ENCODE measurements at places on chromosomes 1 and 21.

DNA sequence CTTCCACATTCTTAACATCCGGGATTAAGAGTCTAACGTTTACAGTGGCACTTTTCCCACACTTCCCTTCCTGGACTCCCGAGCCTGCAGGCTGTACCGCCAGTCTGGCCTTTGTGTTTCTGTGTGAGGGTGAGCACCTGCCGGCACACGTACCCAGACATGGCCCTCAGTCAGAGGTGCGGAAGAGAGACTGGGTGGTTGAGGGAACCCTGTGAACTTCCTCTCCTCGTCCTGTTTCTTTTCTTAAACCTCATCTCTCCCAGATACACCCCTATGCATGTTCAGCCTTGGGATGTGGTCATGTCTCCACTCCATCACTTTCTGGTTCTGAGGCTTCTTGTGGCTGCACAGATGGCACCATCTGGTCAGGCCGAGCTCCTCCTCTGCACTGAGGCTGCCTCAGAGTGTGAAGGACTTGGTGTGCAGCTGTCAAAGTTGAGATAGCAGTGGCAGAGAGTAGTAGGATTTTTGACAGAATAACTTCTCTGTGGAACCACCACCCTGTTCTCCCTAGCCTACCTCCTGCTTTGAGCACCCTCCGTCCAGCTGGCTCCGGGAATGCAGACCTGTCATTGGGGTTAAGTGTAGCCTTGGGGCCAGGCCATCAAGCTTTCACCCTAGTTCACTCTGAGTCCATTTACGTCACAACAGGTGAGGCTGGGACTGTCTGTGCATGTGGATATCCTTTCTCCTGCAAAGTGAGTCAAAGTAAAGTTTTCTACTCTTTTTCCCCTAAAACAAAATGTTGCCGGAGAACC is 31.4 kb downstream of the VASH2 start:
- no peak for DNase-seq

DNA sequence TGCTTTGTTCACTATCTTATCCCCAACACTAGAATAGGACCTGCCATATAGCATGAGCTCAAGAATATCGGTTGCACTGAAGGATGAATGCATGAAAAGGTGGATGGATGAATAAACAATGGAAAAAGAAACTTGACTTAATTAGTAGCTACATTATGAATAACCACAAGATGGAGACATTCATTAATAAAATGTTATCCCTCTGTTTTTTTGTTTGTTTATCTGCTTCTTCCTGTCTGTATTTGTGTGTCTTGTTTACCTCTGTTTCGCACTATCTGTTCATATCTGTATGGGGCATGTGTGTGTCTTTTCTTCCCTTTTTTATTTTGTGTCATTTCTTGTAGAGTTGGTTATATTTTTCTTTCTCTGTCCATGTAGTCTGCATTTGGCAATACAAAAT is 1.1 kb upstream of the OR14I1 start:
- DNase-seq = no peak

DNA sequence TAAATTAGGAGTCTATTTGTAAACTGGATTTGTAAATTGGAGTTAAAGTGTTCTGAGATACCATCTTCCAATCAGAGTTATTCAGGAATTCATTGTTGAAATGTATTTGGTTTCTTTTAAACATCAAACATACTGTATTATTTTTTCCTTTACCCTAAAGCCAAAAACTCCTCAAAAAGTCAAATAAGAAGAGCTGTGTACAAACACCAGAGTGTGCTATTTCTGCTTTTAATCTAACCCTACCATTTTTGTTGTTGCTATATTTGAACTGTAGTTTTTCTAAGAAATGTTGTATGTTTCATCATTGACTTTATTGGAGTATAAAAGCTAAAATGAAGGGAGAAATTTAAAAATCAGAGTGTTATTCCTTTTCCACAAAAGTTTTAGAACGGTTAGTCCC is 35.8 kb downstream of the SLC30A7 start:
- DNase-seq = no peak

DNA sequence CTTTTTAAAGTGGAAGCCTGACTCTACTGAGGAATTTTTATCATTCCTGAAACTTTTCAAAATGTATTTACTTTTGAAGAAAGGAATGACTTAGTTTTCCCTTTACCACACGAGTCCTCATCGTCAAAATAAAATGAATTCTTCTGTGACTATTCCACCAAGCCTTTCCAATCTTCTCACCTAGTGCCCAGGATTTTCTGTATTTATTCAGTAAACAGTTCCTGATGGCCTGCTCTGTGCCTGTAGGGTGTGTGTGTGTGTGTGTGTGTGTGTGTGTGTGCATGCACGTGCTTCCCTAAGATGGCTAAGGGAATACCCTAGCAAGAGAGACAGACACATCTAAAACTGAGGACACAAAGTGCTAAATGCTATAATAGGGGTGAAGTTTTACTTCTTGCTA is 395.0 kb upstream of the USP24 start:
- no peak for DNase-seq

GRCh38 chr1:48202030-48202752 is 20.3 kb upstream of the SLC5A9 start:
- DNase-seq = peak; percentile 52

DNA sequence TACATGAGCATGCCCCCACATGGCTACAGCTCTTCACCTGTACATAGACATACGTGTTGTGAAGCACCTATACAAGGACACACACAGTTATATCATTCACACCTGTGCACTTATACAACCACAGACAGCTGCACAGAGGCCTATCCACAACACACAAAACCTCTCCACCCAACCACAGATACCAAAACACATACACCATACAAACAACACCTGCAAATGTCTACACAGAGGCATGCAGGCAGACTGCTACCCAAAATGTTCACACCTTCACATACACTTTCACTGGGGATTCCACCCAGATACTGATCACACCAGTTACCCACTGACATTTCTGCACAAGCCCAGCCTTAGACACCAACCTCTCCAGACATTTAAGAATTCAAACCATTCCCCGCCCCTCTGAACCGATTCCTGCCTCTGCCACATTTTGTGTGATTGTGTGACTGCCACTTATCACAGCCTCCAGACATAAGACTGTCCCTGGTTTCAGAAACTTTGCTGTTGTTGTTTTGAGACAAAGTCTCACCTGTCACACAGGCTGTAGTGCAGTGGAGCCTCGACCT is 2.0 kb downstream of the C1orf232 start:
- DNase-seq = no peak

DNA sequence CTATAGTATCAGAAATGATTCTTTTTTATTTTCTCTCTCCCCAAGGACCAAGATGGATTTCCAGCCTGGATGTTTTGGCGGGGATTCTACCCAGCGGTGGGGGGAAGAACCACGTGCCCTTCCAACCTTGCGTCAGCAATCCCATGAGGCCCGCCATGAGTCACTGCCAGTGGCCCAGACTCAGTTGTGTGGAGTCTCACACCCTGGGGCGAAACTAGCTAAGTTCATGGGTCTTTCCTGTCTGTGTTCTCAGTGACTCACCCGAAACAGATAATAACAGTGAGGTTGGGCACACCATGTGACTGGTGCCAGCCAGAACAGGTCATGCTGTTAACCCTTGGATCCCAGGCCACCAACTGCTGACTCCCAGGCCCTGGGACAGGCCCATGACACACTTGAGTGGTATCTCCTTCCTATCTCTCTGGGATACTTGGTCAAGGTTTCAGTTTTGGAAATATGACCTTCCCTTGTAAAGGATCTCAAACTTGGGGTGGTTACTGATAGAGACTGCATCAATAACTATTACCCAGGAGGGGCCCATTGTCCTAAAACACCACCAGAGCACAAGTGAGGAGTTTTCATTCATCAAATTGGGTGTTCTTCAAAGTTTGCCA is 98.0 kb upstream of the DUSP10 start:
- no peak for DNase-seq

- no peak for DNase-seq
Observed at GRCh38 chr1:247445526-247446356, 12.2 kb downstream of the OR2B11 start.

- DNase-seq = no peak
Observed at GRCh38 chr1:165434281-165434680, 10.6 kb downstream of the RXRG start.

GRCh38 chr1:25210728-25211127 is 21.6 kb downstream of the SYF2 start:
- no peak for DNase-seq

DNA sequence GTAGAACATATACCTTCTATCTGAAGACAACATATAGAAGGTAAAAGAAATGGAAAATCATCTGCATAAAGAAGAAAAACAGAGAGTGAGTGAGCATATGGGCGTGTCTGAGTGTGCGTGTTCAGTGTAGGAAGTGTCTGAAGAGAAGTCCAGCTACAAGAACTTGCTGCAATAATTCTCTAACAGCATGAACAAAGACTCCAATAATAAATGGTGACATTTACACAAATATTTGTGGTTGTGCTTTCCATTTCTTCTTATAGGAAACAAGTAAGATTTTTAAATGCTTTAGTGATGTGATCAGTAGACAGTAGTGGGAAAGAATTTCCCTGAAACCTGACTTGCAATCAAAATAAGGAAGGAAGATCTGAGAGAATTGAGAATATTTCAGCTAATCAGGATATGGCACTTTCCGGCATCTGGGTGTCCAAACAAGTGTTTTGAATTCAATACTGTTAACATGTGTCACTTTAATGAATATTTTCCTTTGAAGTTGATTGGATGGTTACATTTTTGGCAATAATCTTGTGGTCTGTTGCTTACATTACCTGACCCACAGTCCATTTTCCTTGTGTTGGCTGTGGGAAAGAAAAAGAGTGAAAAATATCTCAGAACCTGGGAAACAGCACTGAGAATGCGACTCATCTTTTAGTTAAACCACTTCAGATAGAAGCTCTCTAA is 154.0 kb downstream of the TGFB2 start:
- DNase-seq = no peak

GRCh38 chr1:79310609-79311008 is 304.1 kb upstream of the ADGRL4 start:
- DNase-seq = no peak

DNA sequence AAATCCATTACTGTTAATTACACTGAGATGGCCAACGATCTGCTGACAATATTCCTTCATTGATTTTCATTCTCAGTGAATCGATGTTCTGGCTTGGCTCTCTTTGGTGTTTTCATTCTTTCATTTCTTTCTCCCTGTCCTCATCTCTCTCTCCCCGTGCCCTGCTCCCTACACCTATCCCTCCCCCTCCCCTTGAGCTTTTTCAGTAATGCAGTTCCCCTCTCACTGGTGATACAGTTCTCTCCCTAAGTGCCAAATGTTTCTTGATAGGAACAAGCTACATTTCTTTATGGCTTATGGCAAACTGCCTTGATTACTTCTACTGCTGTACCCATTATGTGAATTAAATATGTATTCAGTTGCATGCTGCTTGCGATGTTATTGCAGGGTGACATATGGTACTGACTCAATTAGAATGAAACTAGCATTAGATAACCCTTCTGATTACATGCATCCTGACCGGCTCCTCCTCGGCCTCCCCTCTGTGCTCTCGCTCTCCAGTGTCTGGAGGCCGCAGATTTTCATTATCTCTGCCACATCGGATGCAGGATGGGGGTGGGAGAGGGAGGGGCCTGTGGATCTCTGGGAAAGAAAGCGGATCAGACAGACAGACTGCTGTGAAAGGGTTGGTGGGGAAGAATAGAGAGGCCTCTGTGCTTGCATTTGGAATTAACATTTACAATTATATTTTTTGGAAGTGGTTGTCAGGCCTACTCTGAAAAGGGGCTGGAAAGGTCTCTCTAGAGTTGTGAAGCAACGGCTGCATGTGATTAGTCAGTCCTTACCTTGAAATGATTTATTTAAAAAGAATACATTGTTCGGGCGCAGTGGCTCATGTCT is 130.9 kb downstream of the PBX1 start:
- DNase-seq = no peak

DNA sequence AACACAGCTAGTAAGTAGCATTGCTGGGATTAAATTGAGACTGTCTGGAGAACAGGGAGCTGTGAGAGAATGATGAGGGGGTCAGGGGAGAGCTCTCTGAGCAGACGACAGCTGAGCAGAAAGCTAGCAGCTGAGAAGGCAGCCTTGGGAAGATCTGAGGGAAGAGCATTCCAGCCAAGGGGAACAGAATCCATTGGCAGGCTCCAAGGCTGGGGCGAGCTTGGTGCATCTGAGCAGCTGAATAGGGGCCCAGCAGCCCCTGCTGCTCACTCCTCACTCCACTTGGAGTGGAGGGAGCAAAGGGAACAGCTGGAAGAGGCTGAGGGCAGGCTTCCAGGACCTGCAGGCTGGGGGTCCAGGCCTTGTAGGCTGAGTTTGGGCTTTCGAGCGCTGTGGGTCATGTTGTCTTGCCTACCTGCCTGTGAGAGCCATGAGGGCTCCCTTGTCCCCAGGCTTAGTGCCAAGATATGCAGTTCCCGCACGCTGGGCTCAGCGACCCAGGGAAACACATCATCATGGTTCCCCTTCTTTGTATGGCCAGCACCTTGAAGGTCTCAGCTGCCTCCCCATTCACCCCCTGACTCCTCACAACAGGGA is 10.5 kb downstream of the ACOT11 start:
- no peak for DNase-seq

GRCh38 chr1:193275773-193276172 is 89.4 kb upstream of the B3GALT2 start:
- no peak for DNase-seq

DNA sequence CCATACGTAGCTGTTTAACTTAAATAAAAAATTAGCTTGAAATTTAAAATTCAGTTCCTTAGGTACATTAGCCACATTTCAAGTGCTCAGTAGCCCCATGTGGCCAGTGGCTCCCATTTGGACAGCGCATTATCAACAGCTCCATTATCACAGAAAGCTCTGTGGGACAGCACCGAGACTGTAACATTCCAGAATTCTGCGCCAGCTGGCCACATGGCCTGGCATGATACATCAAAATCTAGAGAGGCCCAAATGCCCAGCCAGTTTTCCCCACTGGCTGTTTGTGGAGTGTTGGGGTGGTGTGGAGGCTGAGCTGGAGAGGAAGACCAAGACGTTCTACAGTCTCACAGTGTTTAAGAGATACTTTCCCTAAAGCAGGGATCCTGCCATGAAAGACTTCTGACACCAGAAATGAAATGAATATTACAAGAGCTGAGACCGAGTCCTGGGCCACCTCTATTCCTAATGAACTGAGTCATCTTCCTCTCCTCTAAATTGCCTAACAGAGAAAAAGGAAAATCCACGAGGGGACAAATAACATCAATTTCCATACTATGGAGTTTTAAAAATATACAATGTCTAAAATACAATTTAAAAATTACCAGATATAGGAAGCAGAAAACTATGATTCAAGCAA is 27.3 kb upstream of the ACTA1 start:
- DNase-seq = no peak

GRCh38 chr1:32339363-32339978 is 3.4 kb upstream of the MARCKSL1 start:
- DNase-seq = no peak

DNA sequence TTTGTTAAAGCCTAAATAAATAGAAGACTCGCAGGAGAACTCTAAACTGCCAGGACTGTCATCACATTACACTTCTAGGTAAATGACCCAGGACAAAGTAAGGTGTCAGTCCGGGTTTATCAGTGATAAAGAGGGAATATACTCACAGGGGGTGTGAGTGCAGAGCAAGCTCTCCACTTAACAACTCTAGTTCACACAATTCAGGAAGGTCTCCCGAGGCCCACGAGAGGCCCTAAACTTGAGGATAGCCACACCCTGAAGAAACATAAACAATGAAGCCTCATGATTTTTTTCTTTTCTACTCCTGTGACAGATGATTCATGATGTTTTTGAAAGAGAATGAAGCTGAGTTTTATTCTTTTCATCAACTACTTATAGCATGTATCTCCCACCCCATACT is 65.6 kb upstream of the EXO1 start:
- no peak for DNase-seq

- DNase-seq = no peak
Observed at GRCh38 chr1:17674726-17675500, 80.2 kb upstream of the ACTL8 start.

All from HuH-7 (cell line).